ENCODE measurements at places on chromosomes 16 and 17.

DNA sequence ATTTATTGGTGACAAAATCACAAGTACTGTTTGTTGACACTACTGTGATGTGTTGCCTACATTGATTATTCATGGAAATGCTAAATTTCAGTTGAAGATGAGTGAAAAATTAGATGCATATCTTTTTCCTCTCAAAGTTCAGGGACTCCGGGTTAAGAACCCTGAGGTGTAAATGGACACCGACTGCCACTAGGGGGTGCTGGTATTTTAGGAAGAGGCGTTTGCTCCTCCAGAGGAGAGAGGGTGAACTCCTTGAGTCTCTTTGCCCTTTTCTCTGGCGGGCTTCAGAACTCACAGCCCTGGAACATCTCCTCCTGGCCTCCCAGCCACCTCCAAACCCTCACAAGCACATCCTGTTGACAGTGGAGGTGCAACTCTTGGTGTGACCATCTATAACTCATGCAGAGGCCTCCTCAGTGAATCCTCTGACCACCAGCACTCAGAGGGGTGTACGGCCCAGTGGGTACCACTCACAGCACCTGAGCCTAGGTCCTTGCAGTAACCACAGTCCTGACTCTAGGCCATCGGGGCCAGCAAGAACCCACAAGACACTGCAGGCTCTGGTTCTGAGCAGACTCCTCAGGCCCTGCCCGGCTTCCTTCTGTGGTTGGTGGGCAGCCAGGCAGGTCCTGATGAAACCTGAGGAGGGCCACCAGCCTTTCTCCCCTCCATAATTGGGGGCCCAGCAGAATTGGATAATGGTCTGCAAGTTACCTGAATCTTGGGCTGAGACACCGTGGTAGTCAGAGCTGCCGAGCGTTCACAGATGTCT, 26.2 kb upstream of the PIK3R5 start:
- peak; percentile 61 for DNase-seq

- DNase-seq, result no peak
Observed at GRCh38 chr16:75011634-75012307, 12.9 kb downstream of the ZNRF1 start.

- DNase-seq, result no peak
Observed at GRCh38 chr17:32849879-32850278, 27.0 kb downstream of the MYO1D start.

DNA sequence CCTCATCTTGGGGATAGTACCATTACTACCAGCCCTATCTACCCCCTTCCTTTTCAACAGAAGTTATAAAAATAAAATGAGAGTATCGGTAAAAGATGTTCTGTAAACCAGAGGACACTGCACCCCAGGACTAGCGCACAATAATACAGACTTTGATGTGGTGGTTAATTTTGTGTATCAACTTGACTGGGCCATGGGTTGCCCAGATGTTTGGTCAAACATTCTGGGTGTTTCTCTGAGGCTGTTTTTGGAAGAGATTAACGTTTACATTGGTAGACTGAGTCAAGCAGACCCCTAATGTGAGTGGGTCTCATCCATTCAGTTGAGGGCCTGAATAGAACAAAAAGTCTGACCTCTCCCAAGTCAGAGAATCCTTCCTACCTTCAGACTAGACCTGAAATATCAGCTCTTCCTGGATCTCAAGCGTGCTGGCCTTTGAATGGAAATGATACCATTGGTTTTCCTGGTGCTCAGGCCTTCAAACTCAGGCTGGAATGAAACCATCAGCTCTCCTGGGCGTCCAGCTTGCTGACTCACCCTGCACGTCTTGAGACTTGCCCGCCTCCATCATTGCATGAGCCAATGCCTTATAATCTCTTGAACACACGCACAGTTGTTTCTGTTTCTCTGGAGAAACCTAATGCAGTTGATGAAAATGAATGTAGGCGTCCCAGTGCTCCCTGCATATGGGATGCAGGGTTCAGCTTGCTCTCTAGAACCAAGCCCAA, 10.1 kb downstream of the MRM1 start:
- DNase-seq, result no peak

- no peak for DNase-seq
Observed at GRCh38 chr16:77949445-77949844, 72.9 kb upstream of the CLEC3A start.

DNA sequence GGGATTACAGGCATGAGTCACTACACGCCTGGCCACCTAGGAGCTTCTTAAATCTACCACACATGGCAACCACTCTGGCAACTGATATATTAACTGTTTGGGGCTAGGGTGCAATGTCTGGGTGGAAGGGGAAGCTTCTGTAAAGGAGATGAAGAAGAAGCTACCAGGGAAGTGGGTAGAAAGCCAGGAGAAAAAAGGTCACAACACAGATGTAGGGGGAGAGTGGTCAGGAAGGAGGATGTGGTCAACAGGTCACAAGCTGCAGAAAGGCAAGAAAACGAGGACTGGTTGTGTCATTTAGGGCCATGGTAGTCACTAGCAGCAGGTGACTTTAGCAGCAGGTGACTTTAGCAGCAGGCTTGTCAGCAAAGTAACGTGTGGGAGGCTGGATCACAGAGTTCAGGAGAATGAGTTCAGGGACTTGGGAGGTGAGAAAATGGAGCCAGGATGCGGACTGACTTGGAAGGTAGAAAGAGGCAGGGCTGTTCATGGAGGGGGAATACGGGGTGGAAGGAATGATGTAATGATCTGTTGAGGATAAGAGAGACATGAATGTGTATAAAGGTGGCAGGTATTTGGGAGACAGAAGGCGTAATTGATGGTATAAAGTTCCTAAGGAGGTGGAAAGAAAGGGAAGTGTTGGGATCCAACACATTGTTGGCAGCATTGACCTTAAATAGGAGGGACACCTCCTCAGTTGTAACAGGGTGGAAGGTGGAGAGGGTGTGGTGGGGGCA, 16.3 kb upstream of the WFIKKN2 start:
- no peak for DNase-seq

- peak; percentile 75 for DNase-seq
Observed at GRCh38 chr16:56869513-56870275, 4.7 kb downstream of the SLC12A3 start.

- peak; percentile 79 for DNase-seq
Observed at GRCh38 chr17:37490022-37490587, 414 bp downstream of the DUSP14 start.
